ENCODE measurements at places on chromosomes 13 and 19. TPM values are rescaled to one million over a fixed set of nuclear protein-coding genes. Genes with fewer than 3 reads are reported as not detected.

- no peak overlapping the region for H3K27ac ChIP-seq
- H3K4me3 ChIP-seq = peak overlapping the region; percentile 59
- no peak for DNase-seq
- H3K4me1 ChIP-seq = peaks cover 41% of the 10 kb centered on the region
- no peaks in the 10 kb centered on the region for H3K36me3 ChIP-seq
These were observed 2.4 kb downstream of the PDX1 start for GRCh38 chr13:27921961-27922882.

- peak overlapping the region; percentile 99 for H3K27ac ChIP-seq
- peak overlapping the region; percentile 97 for H3K4me3 ChIP-seq
- peaks cover 43% of the 10 kb centered on the region for H3K4me1 ChIP-seq
- H3K27me3 ChIP-seq = no peaks in the 10 kb centered on the region
These were observed 495 bp downstream of the LSR start for GRCh38 chr19:35249146-35249847.

DNA sequence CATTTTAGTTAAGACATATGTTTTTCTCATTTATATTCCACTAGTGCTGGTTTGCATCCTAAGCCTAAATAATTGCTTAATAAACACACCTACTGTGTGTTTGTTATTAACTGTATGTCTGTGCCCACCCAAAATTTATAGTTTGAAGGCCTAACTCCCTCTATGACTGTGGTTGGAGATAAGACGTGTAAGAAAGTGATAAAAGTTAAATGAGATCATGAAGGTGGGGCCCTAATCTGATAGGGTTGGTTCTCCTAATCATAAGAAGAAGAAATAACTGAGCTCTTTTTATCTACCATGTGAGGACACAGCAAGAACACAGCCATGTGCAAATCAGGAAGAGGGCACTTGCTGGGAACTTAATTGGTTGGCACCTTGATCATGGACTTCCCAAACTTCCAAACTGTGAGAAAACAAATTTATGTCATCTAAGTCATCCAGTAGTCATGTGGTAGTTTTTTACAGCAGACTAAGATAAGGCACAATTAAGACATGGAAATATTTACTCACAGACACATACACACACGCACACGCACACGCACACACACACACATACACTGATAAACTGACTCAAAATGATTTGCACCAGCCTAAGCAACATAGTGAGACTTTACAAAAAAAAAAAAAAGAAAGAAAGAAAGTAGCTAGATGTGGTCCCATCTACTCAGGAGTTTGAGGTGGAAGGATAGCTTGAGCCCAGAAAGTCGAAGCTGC lies 662.1 kb downstream of the PCDH9 start:
- H3K36me3 ChIP-seq = no peaks in the 10 kb centered on the region
- H3K27me3 ChIP-seq = no peaks in the 10 kb centered on the region
- H3K4me1 ChIP-seq = no peaks in the 10 kb centered on the region
- no peak for DNase-seq
- no peak overlapping the region for H3K27ac ChIP-seq

- peaks cover 16% of the 10 kb centered on the region for H3K27me3 ChIP-seq
- H3K27ac ChIP-seq = no peak overlapping the region
- no peaks in the 10 kb centered on the region for H3K36me3 ChIP-seq
- DNase-seq = no peak
- no peaks in the 10 kb centered on the region for H3K4me1 ChIP-seq
- H3K4me3 ChIP-seq = no peak overlapping the region
These were observed 633 bp downstream of the SHISA7 start for GRCh38 chr19:55442372-55442961.

DNA sequence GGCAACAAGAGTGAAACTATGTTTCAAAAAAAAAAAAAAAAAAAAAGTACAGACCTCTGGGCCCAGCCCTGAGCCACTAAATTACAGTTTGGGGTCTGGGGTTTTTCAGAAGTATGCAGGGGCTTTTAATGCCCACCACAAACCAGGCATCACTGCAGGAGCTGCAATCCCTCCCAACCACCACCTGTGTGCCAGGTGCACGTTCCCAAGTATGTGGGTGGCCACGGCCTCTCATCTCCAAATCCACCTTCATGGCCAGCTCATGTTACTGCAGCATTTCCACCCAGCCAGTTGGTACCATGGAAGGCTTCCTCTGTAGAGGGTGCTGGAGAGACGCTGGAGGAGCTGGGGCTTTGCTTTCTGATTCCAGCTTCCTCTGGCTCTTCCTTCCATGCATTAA lies 26.5 kb downstream of the CEP89 start:
- no peaks in the 10 kb centered on the region for H3K27me3 ChIP-seq
- H3K36me3 ChIP-seq = peaks cover 11% of the 10 kb centered on the region
- H3K27ac ChIP-seq = no peak overlapping the region
- no peaks in the 10 kb centered on the region for H3K4me1 ChIP-seq
- H3K4me3 ChIP-seq = no peak overlapping the region
- DNase-seq = no peak

- H3K27me3 ChIP-seq = no peaks in the 10 kb centered on the region
- DNase-seq = no peak
- no peaks in the 10 kb centered on the region for H3K36me3 ChIP-seq
- no peak overlapping the region for H3K4me3 ChIP-seq
- H3K4me1 ChIP-seq = no peaks in the 10 kb centered on the region
These were observed 547.0 kb upstream of the SLITRK5 start for GRCh38 chr13:87123987-87124784.

- no peaks in the 10 kb centered on the region for H3K36me3 ChIP-seq
- no peak overlapping the region for H3K4me3 ChIP-seq
- DNase-seq = no peak
- no peak overlapping the region for H3K27ac ChIP-seq
- no peaks in the 10 kb centered on the region for H3K27me3 ChIP-seq
These were observed 75.3 kb downstream of the ZNF536 start for GRCh38 chr19:30447553-30447870.

Gene ZNF699
- total RNA-seq = 3.0 TPM

Gene PSG6
- not detected for total RNA-seq

Gene CEACAM7
- not detected for total RNA-seq

Gene SYDE1
- 4.0 TPM for total RNA-seq

Measured in liver (tissue), 10 donors.